Left kidney (tissue), 8 donors: ENCODE measurements at places on chromosomes 5 and 9.
A peak's percentile ranks its signal among the peaks of the same experiment; 100 is the strongest.

GRCh38 chr5:132221781-132222648, 5.6 kb downstream of the P4HA2 start:
- DNase-seq: no peak

DNA sequence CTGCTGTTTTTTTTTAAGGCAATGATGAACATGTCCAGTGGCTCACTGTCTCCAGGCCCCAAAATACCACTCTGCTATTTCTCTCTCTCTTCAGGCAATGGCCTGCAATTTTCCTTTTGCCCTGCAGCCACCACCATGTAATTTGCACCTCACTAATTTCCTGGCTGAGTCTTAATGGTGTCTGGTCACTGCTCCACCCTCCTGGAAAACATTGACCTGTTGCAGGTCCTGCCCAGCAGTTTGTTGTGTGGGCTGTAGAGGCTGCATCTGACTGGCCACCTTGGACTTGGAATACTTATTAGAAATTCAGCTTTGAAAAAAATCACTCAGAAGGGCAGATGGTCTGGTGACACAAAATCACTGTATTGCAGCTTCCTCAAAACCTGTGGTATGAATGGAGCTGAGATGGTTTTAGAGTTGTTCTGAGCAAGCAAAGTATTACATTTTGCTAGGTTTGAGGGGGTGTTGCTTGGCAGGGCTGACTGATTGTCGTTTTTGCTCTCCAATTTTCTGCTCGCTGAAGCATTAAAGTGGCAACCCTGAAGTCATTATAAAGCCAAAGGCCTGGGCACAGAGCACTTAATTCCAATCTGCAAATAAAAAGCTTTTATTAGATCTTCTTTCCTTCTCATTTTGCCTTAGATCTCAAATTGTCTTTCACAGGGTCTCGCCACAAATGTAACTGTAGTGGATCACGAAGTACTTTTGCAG, 134.8 kb downstream of the TMEM174 start:
- no peak for DNase-seq

DNA sequence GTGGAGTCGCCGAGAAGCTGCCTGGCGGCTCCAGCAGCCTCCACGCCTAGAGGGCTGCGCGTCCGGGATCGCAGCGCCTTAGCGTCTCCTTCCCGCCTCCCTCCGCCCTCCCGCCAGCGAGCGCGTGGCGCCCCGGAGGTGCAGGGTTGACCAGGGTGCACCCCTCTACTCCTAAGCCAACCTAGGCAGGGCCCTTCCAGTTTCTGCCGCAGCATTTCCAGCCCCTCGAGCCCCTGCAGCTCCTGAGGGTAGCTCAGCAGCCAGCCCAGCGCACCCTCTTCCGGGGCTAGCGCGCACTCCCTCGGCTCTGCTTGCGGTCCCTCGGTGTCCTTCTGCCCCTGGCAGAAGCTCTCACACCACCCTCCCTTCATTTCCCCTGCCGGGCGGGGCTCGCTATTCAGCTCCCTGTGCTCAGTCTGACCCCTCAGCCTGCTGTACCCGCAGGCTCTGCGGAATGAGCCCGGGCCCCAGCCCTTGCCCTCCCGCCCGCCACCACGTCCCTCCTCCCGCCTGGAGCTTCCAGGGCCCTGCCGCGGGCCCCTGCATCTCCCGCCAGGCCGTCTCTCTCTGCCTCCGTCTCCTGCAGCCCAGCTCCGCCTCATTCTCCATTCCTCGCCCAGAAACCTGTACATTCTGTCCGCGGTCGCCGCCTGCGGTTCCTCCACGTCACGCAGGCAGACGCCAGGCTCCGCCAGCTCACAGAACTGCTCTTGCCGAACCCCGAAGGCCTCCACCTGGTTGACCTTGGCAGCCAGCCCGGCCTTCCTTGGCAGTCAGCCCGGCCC, 61.8 kb downstream of the SPATA31C2 start:
- DNase-seq: peak; percentile 68

DNA sequence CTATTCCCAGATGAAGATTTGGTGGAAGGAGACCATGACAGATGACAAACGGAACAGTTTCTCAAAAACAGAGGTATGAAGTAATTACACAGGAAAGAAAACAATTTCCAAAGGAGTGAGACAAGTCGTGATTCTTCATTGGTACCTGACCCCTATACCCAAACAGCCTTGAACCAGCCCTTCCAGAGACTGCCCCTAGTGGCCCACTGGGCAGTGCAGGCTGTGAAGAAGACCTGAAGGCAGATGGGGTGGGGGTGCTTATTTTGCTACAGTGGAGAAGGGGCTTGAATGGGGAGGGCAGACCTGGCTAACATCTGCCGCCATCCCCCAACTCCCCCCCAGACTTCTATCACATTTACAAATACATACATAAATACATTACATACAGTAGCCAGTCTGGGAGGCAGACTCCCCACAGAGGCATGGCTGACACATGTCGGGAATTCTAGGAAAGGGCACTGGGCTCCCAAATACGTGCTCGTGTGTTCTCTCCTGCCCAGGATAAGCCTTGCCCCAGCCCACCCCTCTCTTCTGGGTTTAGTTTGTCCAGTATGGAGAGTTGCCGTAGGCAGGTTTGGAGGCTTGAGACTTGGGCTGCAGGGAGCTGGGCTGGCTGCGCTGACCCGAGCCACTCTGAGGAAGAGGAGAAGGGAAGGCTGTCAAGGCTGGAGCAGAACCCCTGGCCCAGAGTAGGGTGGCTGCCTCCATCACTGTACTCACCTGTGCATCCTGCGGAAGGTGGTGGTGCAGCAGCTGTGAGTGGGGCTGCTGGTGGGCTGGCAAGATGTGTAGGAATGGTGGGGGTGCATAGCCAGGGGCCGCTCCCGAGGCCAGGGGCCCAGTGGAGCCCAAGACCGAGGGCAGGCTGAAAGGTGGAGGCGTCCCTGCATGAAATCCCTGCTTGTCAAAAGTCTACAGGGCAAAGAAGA, 105.3 kb downstream of the UBE2R2 start:
- DNase-seq: no peak
